H1 (cell line): ENCODE measurements at places on chromosomes 5 and 9.

- DNase-seq, result no peak
Observed at GRCh38 chr5:75387806-75388205, 50.8 kb downstream of the HMGCR start.

DNA sequence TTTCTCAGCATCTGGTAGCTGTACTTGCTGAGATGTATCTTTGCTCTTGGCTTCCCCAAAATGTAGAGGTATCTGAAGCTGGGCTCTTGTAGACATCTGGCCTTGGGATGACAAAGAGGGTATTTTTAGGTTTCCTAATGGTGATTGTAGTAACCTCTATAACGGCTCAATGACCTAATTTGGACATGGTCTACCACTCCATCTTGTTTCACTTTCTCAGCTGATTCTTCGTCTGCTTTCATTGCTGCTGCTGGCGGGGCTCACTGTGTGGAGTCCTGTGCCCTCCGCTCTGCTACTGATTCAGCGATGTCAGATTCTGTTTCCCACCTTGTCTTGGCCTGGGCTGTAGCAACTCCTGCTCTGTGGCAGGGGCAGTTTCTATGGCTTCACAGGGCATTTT, 12.7 kb upstream of the MARCHF11 start:
- DNase-seq, result no peak

DNA sequence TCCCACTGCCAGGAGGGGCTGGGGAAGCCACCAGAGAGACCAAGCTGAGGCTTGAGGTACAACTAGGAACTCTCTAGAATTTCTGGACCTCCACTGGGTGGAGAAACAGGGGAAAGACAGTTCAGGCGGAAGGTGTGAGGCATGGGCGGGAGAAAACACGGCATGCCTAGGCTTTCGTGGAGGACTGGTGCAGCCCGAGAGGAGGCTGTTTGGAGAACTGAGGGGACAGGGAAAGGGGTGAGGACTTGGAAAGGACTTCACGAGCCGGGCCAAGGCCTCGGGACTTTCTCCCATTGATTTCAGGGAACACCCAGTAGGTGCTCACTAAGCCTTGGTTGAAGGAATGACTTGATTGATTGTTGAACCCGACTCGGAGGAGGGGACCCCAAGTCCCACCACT, 9.5 kb upstream of the ADGRD2 start:
- DNase-seq, result no peak

- DNase-seq, result no peak
Observed at GRCh38 chr5:68240771-68241170, 25.2 kb downstream of the PIK3R1 start.

DNA sequence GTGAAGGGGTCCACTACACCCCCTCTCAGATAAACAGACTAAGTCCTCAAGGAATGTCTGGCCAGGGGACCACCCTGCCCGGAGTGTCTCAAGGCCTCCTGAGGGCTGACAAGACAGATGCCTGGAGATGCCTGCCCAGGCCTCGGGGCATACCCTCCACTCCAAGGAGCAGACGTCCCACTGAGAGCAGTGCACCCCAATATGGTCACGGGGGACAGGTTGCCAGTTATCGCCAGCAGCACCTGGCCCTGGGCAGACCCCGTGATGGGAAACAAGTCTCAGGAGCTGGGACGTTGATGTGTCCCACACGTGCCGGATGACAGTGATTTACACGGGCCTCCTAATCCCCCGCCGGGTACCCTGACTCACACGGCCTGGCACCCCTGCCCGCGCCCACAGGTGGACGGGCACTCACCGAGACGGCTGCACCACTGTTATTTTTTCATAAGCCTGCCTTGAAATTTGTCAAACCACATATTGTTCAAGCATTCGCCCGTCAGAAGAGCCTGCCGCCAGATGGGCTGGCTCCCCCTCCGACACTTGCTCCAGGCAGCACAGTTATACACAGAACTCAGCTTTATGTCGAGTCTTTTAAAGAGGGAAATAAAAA, 43.9 kb downstream of the BARX1 start:
- no peak for DNase-seq

- DNase-seq, result no peak
Observed at GRCh38 chr5:84237126-84237525, 147.6 kb downstream of the EDIL3 start.

DNA sequence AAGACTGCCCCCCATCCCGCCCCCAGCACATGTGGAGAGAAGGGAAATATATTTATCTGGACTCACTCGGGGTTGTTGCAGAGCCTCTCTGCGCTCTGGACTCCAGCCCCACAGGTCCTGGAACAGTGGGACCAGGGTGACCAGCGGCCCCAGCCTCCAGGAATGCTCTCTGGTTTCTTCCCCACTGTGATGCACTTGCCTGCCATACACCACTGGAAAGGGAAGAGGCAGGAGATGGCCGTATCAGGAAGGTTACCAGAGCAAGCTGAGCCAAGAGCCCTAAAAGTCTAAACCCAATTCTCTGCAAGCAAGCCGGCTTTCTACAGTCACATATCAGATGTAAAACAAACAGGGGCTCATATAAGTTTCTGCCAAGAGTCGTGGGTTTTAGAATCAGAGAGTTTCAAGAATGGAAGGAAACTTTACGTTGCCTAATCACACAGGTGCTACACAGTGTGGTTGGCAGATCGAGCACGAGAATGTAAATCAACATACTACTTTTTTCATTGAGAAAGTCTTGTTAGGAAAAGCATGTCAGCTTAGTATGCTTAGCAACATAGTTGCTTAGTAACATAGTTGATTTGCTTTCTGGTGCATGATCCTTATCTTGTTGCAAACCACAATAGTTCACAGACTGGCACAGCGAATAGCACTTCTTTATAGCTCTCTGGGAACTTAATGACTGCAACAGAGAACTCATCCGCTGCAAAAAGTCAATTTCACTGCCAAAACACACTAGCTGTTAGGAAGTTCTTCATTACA, 201.2 kb downstream of the TARS1 start:
- no peak for DNase-seq

DNA sequence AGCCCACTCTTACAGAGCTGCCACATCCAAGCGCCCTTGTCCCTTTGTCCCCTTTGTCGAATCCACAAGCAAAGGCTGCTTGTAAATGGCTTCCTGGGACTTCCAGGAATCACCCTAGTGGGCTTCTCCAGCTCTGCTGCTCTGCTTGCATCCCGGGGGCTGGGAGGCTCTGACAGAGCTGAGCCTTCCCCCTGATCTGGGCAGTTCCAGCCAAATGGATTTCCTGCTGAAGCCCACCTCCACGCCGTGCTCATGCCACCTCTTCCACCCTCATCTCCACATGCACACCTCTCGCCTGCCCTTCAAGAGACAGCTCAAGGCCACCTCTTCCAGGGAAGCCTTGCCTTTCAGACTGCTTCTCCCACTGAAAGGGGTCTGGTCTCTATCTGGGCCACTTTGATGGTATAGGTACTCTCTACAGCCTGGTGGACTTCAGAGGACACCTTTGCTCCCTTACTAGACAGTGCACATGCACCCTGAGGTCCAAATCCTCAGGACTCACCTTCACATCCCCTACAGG, 106.2 kb downstream of the LHFPL2 start:
- no peak for DNase-seq

- no peak for DNase-seq
Observed at GRCh38 chr9:88738709-88739108, 203.7 kb downstream of the NXNL2 start.

DNA sequence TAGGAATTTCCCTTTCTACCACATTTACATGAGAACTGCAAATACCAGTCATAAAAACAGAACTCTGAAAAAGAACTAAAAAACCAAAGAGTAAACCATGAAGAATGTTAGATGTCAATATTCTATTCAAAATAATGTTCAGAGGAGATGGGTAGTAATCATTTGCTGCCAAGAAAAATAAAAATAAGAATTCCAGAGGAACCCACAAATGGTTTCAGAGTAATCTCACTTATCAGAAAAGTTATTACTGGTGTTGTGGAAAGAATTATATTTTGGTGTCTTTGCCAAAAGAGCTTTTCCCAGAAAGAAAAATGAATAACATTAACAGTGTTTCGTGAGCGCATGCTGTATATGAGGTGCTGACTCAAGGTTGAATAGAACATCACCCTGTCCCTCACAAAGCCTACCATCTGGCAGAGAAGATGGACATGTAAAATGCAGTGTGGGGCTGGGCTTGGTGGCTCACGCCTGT, 35.6 kb downstream of the GPR21 start:
- no peak for DNase-seq
